ENCODE measurements at places on chromosomes 2 and 18.

DNA sequence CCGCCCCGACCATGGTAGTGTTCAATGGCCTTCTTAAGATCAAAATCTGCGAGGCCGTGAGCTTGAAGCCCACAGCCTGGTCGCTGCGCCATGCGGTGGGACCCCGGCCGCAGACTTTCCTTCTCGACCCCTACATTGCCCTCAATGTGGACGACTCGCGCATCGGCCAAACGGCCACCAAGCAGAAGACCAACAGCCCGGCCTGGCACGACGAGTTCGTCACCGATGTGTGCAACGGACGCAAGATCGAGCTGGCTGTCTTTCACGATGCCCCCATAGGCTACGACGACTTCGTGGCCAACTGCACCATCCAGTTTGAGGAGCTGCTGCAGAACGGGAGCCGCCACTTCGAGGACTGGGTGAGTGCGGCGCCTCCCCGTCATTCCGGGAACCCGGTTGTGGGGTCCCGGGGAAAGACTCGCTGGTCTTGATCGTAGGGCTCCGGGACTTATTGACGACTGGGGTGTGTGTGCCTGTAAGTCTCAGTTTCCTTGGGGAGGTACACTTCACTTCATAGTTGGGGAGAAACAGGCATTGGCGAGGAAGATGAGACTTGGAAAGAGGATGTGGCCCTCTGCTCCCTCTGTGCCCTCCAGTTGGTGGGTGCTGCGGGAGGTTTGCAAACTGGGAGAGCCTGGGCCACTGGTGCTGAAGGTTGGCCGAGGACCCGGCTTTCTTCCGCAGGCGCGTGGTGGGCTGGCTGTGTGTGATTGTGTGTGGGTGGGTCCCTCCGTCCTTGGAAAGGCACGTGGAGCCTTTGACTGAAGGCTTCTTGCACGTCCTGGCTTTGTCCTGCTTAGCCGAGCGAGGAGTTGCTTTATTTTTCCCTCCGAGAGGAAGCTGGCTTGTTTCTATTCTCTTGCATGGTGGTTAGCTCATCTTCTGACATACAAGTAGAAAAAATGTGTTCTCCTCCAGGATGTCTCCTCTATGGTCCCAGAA lies 886 bp downstream of the PRKCE start:
- peak; percentile 40 for DNase-seq

DNA sequence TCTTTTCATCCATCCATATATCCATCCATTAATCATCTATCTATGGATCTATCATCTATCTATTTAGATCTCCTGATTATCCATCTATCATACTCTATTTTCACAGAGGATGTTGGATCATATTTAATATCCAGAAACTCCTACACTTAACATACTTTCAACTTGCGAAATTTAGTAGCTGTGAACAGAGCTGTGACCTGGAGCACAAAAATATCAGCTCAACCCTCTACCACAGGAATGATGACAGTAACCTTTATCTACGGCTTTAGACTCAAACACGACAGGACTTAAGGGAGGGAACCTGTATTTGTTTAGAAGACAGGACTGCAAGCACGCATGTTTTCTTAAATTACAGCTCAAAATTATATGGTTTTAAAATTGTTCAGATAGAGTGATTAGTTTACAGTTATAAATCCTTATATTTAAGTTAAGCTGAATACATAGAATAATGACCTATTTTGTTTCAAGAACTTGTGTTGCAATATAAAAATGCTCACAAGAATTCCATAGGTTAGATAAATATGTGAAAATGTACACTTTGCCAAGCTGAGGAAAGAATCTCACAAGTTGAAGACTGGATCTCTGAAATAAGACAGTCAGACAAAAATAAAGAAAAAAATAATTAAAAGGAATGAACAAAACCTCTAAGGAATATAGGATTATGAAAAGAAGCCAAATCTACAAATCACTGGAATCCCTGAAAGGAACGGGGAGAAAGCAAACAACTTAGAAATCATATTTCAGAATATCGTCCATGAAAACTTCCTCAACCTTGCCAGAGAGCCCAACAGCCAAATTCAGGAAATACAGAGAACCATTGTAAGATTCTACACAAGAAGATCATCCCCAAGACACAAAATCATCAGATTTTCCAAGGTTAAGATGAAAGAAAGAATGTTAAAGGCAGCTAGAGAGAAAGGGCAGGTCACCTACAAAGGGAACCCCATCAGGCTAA lies 142.0 kb downstream of the COL6A3 start:
- DNase-seq: no peak

DNA sequence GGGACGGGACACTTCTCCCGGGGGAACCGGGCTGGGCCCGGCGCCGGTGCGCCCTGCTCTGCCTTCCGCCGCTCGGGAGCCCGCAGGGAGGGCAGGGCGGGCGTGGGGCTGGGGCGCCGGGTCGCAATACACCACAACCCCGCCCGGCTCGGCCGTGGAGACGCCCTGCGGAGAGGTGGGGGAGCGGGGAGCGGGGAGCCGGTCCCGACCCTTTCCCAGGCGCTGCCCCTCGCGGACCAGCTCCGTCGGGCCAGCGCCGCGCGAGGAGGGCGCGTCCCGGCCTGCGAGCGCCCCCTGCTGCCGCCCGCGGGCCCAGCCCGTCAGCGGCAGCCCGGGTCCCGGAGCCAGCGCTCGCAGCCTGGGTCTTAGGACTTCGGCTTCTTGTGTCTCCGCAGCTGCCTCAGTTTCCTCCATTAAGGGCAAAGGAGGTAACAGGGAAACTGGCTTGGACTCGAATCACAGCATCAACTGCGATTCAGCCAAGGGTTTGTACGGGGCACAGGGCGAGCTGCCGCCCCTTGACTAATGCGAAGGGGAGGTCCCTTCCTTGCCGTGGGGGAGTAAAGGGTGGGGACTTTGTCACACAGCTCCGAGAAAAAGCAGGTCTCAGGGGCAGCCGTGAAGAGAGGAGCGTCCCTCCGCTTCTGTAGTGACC lies 635 bp upstream of the ADRA2B start:
- peak; percentile 46 for DNase-seq

DNA sequence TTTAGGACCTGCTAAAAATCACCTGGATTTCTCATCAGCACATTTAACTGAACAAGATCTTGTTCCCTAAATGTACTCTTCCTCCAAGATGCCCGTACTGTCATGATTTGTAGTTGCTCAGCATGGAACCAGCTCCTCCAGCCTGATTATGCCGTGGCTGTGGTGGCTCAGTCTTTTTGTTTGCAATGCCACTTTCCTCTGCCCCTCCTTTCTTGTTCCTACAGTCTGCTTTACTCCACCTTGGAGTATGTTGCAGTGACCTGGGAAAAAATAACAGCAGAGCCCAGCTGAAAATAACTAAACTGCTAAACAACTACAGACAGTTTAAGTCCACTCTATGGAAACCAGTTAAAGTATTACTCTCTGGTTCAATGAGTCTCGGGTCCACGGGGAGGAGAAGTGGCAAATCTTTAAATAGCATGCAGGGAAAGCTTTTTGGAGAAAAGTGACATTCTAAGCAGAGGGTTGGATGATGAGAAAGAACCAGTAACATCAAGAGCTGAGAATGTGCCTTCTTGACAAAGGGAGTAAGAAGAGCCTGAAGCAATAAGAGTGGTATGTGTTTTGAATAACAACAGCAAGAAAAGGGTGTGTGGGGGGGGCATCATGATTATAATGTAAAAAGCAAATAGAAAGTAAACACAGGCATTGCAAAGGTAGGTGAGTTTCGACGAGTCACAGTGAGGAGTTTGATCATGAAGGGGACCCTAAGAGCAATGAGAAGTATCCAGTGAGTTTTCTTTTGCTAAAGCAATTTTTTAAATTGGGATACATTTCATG lies 225.7 kb downstream of the TMX3 start:
- DNase-seq: no peak

GRCh38 chr2:129880971-129881370 lies 98.5 kb upstream of the RAB6C start:
- no peak for DNase-seq

GRCh38 chr2:161982548-161983330 lies 91.3 kb downstream of the DPP4 start:
- no peak for DNase-seq

DNA sequence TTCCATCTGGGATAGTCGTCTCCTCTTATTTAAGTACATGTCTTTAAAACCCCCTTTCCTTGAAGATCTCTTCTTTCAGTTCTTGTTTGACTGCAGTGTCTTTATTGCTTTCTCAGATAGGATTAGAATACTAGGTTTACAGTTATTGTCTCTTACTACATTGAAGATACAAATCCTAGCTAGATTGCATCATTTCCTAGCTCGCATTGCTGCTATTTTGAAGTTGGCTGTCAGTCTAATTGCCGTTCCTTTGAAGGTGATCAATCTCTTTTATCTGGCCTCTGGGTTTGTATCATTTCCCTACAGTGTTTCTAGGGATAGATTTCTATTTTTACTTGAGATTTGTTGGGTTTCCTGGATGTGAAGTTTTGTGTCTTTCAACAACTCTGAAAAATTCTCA lies 20.9 kb downstream of the ARMC9 start:
- no peak for DNase-seq

GRCh38 chr2:13996527-13996926 lies 636.0 kb upstream of the LRATD1 start:
- no peak for DNase-seq

DNA sequence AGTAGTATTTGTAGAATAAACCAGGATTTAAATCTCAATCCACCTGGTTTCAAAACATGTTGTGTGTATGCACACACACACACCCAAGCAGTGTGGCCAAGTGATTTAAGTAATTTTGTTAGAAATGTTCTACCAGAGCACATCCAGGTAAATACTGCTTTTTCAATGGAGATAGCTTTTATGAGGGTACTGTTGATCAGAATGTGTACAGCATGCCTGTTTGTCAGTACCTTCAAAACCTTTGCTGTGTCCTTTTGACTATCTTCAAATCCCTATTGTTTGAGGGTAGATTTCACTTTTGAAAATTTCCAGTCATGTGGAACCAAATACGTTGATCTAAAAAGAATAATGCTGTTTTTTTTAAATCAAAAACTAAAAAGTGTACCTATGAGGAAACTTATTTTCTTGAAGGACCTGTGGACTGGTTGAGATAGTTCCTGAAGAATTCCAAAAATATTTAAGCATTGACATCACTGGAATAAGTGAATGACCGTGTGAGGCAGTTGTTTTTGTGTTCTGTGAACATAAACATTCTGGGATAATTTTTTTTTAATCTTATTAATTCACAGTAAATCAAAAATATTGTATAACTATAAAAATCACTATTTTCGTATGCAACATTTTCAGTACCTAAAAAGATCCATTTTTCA lies 70.9 kb downstream of the PTRHD1 start:
- DNase-seq: no peak

GRCh38 chr2:111049792-111050640 lies 70.7 kb upstream of the BCL2L11 start:
- DNase-seq: no peak

DNA sequence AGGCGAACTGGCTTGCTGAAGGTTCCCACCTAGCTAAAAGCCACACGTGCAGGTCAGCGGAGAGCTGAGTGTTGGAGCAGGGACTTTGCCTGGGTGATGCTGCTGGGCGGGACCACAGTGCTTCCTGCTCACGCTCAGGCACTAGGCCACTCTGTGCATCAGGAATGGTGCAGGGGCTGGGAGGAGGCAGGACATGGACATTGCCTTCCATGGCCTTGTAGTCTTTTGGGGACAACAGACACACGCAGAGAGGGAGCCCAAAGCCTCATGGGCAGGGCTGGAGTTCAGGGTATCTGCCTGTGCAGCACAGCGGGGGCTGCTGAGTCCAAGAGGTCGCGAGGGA lies 207.2 kb downstream of the ZBTB7C start:
- no peak for DNase-seq

DNA sequence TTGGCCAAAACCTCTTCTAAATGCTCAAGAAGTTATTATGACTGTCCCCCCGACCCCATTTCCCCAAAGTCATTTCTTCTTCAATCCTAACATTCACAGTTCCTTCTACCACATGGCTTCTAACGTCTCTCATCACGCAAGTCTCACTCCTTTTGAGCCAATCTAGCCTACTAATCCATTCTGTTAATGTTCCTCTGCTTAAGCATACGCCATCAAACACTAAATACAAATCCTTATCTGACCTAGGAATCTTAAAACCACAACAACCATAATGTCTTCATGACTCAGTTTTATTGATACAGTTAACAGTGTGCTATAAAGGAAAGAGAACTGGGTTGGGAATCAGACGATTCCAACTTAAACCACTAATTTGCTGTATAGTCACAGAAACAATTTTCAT lies 23.9 kb downstream of the HNRNPLL start:
- no peak for DNase-seq

GRCh38 chr2:43149482-43150107 lies 76.8 kb downstream of the ZFP36L2 start:
- no peak for DNase-seq

GRCh38 chr2:1052771-1053191 lies 102.1 kb downstream of the SNTG2 start:
- DNase-seq: no peak

- DNase-seq: no peak
These were observed 65.3 kb upstream of the CCDC178 start for GRCh38 chr18:33505798-33506197.

GRCh38 chr18:75840131-75840530 lies 412.6 kb upstream of the SMIM21 start:
- DNase-seq: no peak

- no peak for DNase-seq
These were observed 68.6 kb upstream of the DNMT3A start for GRCh38 chr2:25410370-25410769.

DNA sequence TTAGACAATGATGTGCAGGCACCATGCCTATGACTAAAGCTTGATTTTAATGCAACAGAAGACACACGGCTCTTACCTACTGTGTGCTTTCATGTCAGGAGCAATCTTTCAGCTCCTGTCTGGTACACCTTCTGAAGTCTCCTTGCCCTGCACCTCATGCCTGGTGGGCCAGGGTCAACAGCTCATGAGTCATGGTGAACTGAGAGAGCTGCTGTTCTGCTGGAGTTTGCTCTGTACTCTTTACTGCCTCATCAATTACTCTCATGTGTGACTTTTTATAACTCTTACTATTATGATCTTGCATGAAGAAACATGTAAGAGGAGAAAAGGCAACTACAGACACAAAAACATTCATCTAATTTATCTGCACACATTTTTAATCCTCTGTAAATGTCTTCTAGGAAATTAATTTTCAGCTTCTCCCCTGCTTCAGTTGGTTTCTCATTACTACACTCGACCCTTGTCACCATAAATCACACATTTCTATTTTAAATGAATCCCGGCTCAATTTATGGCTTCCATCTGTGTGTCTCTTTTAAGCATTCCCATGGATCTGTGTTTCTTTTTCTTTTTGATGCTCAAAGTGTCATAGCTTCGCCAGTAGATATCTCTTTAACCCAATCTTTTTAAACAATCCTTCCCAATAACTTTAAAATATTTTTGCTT lies 9.7 kb downstream of the SERPINB7 start:
- DNase-seq: no peak

DNA sequence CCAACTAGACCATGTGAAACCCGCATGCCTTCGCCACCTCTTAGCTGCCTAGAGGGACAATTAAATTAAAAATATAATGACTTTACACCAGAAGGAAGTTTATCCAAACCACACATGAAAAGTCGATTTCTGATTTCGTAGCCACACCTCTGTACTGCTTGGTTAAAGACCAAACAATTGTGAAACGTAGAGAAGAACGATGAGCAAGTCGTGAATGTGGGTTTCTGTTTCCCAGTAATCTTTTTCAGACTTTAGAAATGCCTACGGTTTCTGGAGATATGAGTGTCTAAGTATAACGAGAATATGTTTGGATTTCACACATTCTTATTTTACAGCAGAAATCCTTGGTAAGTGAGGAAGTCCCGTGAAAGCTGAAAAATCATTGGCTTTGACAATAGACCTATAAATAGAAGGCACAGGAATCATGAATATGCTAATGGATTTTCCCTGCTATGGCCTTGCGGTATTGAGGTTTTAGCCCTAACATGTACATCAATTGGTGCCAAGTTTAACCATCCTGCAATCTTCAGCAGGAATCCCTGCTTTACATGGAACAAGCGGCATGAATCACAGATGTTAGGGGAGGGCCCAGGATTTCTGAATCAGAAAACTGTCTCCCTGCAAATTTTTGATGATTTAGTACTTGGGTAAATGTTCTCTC lies 105.6 kb downstream of the TTC32 start:
- no peak for DNase-seq

Measured in right lung (tissue), 10 donors.